NCI-H446 (cell line): ENCODE measurements at places on chromosomes 2 and 18.

DNA sequence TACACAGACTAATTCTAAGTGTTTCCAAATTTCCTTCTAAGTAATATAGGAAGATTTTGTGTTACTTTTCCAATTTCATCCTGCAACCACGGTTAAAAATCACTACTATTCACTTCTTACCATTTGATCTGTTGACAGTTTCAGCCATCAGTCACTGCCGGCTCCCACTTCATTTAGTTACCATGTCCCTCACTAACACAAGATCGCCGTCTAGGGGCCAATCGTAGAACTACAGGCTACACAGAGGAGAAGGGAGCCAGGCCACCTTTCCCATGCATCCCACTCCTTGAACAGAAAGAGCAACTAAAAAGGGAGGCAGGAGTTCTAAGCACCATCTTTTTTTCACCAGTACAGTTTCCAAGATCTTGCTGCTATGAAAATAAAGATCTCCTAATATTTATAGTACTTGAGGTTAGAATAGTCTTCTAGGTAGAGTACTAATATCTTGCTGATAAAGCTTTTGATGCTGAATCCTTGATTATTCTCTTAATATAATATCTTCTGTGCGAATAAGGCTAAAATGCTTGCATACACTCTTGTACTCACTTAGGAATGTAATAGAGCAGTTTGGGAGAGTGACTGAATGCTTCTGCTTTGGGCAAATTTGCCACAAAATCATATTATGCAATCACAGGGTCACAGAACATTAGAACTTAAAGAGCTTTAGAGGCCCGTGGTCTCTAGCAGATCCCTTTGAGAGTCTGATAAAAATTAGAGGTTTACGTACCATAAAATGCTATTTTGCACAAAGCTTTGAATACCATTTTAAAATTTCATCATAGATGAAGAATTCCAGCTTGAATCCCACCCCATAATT lies 39.5 kb upstream of the CYP1B1 start:
- DNase-seq: peak; percentile 57

DNA sequence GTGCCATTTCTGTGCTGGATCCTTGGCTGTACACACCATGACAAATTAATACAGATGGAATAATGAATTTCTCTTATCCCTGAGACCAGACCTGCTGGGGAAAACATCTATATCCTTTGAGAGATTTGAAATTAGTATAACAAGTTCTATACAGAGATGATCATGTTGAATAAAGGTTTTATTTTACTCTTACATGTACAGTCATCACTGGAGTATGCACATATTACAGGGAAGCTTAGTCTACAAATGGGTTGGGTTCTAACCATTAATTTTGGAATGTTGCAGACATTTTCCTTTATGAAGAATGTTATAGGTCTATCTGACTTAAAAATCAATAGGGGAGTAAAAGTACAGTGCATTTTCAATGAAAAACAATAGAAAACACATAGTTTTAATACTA lies 29.9 kb upstream of the MMADHC start:
- no peak for DNase-seq

DNA sequence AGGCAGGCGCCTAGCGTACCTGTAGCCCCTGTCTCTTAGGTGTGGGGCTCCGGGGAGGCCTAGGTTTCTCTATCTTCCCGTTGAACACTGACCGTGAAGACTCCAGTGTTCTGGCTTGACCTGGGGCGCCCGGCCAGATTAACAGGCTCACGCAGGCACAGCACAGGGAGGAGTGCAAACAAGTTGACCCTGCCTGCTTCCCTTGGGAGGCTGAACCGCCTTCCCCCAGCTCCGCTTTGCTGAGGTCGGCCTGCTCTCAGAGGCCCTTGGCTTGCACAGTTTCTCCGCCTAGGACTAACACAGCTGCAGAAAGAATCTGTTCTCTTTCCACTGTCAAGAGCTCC lies 567 bp downstream of the PCYOX1 start:
- DNase-seq: no peak

DNA sequence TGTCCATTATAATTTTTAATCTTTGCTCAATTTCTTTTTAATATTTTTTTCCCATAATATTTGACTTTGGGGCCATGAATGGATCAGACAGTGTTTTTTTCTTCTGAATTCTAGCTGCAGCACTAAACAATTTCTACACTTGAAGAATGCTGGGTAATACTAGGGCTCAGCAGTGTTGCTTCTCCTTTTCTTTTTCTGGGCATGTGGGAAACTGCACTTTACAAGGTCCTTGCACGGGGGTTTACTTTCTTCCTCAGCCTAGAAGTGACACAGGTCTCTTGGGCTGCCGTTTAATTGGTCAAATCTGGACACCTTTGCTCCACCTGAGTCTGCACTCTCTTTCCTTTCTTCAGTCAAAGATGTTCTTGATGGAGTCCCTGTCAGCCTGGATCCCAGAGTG lies 135.4 kb upstream of the APCDD1 start:
- no peak for DNase-seq

GRCh38 chr2:127170021-127170420 lies 50.1 kb downstream of the CYP27C1 start:
- DNase-seq: no peak

DNA sequence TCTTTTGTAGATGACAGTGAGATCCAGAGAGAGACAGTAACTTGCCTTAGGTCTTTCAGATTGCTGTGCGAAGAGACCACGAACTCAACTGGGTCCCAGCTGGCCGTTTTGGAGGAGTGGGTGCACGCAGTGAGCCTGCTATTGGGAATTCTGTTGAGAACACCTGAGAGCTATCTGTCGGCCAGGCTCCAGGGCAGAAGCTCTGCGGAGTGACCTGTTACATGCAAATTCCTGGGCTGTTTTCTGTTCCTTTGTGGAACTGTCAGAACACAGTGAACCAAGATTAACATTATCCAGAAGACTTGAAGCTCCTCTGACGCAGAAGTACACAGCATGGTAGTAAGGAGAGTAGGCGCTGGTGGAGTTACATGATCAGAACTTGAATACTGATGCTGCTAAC lies 99.5 kb upstream of the LMAN1 start:
- DNase-seq: no peak

DNA sequence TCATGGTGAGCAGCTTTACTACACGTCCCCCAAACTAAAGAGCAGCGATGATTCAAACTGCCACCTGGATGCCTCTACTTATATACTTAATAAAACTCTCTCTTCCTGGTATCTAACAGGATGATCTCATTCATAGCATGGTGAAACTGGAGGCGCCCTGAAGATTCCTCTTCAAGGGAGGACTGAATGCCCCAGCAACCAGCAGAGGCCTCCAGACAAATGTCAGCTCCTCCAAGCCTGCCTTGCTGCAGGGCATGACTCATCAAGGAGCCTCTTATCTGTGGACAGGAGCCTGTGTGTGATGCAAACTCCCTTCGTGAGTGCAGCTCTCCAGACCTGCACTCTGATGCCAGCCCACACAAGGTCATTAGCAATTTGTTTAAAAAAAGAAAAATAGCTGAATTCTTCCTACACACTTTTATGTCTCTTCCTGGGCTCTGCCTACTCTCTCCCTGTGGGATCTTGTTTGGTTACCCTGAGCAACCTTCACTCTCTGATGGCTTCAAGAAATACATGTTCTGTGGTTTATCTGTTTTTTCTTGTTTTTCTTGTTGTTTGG lies 30.2 kb downstream of the LONRF2 start:
- DNase-seq: no peak

DNA sequence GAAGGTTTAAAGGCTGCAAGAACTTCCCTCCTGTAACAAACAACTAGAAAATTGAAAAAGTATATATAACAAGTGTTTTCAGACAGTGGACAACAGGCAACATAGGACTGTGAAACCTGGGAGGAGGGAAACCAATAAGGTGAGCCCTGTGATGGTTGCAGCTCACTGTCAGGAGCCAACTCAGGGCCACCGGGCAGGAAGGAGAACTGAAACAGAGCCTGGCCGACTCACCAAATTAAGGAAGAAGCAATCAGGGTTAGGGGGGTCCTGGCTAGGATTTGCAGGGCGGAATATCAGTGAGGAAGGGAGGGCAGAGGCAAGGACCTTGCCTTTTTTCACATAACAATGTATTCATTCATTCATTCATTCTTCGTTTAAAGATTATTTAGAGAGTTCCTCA lies 21.8 kb upstream of the CNRIP1 start:
- no peak for DNase-seq
